ENCODE measurements at places on chromosomes 7 and 10.

- DNase-seq, result no peak
These were observed 180.8 kb downstream of the CCDC71L start for GRCh38 chr7:106480161-106480579.

GRCh38 chr7:79185605-79186004 lies 267.9 kb downstream of the MAGI2 start:
- DNase-seq, result no peak

GRCh38 chr7:43585562-43585961 lies 2.7 kb downstream of the STK17A start:
- no peak for DNase-seq

DNA sequence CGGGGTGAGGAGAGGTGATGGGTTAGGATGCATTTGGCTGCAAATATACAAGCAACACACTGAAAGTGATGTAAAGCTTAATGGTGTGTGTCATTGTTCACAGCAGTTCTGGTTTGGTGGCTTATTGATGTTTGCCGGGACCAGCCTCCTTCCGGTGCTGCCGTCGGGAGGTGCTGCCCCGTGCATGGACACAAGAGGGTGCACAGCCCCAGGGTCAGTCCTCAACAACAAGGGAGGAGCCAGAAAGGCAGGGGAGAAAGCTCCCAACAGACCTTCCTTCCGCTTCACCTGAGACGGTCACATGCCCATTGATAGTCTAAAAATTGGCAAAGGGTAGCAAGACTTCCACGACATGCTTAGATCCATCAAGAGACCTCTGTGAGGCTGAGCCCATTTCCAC lies 9.5 kb downstream of the RNF32 start:
- DNase-seq, result no peak

DNA sequence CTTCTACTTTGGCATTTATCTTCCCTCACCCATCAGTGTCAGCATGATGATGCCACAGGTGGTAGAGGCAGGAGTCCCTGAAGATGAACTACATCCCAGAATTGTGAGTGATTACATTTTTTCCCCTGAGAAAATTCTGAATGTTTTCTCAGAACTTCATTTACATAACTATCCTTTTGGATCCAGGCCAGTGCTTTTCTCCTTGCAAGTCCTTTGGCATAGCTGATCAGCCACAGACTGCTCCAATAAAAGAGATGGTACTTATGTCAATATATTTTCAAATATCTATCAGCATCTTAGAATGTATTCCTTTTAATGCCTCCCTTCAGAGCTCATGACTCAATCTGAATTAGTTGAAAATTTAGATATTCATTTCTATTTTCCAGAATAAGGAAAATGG lies 135.5 kb downstream of the IQUB start:
- no peak for DNase-seq

- DNase-seq, result no peak
These were observed 127.8 kb downstream of the ITGB8 start for GRCh38 chr7:20458521-20458920.

GRCh38 chr7:34332006-34332405 lies 326.0 kb upstream of the NPSR1 start:
- no peak for DNase-seq

DNA sequence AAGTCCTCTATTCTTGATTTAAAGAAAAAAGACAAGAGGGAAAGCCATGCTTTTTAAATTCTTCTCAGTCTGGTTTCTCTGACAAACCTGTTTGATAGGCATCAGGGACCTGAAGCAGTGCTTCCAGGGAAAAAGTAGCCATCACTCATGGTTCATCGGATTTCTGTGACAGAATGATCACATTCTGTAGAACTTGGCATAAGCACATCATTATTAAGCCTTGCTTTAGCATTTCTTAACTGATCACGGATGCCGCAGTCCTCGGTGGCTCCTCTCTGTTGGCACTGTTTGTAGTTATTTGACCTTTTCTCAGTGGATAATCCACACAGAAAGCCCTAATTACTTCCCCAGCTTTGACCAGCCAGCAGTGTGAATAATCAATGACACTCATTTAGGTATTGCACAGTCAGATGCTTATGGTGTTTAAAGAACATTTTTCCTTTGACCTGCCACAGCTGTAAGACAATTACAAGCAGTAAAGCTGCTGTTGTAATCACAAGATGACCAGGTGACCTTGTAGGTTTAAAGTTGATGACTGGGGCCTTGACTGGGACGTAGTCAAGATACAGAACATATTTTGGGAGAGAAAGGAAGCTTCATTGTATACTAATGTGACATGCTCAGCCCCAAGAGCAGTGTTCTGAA lies 64.4 kb upstream of the SKAP2 start:
- DNase-seq, result no peak

GRCh38 chr7:125450749-125451148 lies 521.1 kb upstream of the POT1 start:
- no peak for DNase-seq

DNA sequence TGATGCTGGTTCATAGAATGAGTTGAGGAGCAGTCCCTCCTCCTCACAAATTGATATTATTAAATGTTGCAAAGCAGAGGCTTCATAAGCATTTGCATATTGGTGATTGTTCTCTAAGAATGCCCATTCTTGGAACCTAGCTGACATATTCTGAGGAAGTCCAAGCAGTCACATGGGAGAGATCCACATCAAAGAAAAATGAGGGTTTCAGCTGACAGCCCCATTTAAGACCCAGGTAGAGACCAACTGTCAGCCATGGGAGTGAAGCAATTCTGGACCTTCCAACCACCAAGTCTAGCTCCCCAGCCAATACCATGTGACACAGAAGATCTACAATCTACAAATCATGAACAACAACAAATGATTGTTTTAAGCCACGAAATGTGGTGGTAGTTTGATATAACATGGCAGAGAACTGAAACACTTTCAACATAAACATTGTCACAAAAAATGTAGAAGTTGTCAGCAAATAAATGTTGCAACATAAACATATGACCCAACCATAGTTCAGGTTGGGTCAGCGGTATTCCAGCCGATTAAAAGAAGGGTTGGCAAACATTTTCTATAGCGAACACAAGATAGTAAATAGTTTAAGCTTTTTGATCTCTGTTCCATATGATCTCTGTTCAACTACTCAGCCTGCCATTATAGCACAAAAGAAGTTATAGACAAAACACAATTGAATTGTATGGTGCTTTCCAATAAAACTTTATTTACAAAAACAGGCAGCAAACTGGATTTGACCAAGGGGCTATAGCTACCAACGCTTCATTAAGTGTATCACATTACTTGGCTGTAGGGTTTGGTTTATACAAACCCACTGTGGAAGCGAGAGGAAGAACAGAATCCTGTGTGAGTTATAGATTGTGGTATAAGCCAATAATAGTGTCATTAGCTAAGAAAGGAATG lies 41.4 kb upstream of the MPP7 start:
- no peak for DNase-seq

- no peak for DNase-seq
These were observed 219.5 kb upstream of the CSTF2T start for GRCh38 chr10:51918884-51919325.

- no peak for DNase-seq
These were observed 86.3 kb downstream of the PALS2 start for GRCh38 chr7:24659505-24659904.

Data from NCI-H1048 (cell line).